K562 (cell line): ENCODE measurements at places on chromosomes 1 and 21. TPM values are rescaled to one million over a fixed set of nuclear protein-coding genes. Genes with fewer than 3 reads are reported as not detected.

DNA sequence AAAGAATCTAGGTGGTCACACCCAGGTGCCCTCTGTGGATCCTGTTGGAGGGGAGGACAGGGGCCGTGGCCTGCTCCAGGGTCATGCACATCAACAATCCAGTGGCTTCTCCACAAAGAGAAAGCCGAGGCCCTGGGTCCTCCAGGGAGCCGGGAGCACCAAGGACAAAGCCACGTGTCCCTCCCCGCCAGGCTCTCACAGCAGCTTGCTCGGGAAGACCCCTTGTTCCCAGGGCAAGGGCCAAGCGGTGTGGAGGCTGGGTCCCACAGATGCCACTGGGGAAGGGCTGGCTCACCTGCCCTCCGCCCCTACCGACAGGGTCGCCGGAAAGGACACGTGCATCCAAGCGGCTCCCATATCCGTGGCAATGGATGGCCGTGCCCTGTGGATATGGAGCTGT is 192.9 kb upstream of the VAMP3 start:
- H3K27me3 ChIP-seq, result peaks cover 10% of the 10 kb centered on the region; the same call in 2 of the 3 replicates
- H3K36me3 ChIP-seq, result no peaks in the 10 kb centered on the region
- H3K4me3 ChIP-seq, result no peak overlapping the region
- H3K27ac ChIP-seq, result no peak overlapping the region
- no peak for DNase-seq

CA14 gene
- total RNA-seq, result 0.22 and 0.36 TPM in 2 replicates

DNA sequence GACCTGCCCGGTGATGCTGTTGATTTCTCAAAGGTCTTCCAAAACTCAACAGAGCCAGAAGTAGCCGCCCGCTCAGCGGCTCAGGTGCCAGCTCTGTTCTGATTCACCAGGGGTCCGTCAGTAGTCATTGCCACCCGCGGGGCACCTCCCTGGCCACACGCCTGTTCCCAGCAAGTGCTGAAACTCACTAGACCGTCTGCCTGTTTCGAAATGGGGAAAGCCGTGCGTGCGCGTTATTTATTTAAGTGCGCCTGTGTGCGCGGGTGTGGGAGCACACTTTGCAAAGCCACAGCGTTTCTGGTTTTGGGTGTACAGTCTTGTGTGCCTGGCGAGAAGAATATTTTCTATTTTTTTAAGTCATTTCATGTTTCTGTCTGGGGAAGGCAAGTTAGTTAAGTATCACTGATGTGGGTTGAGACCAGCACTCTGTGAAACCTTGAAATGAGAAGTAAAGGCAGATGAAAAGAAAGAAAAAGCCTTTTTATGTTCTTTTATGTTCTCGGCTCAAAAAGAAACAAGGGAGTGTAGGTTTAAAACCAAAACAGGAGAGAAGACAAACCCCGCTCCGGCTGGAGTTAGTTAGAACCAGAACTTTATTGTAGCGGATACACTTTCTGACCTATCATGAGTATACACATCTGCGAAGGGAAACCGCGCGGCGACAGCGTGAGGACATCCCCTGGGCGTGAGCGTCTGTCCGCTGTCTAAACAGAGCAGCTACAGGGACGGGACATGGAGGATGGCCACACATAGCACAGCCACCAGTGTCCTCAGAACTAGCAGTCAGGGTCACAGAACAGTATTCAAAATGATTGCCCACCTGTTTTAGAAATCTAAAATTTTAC is 77.1 kb downstream of the PIK3CD start:
- peaks cover 22% of the 10 kb centered on the region for H3K4me1 ChIP-seq
- no peak overlapping the region for H3K4me3 ChIP-seq
- no peak for DNase-seq
- no peak overlapping the region for H3K27ac ChIP-seq

DNA sequence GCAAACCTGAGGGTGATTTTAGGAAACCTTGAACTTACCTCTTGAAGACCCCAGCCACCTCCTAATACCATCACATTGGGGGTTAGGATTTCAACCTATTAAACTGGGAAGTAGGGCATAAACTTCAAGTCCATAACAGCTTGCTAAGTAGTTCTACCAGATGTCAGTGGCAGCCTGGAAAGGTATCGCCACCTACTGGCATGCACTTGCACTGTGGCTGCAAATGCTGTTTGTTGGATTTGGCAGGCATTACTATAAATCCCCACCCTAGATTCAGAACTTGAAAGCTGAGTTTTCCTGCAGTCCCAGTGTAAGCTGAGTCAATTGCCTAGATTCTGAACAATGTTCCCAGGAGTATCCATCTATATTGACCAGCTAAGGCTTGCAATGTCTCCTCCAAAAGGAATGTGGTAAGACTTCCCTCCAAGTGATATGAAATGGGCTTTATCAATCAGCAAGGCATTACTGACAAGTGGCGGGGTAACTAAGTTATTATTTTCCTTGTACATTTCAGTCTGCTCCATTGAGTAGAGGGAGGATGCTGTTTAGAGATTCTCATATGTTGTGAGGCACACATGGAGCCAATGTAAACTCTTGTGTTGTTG is 474.5 kb downstream of the PTPRC start:
- no peaks in the 10 kb centered on the region for H3K36me3 ChIP-seq
- no peaks in the 10 kb centered on the region for H3K4me1 ChIP-seq
- H3K27ac ChIP-seq, result no peak overlapping the region
- H3K27me3 ChIP-seq, result no peaks in the 10 kb centered on the region
- no peak for DNase-seq
- no peak overlapping the region for H3K4me3 ChIP-seq

TMEM52 gene
- total RNA-seq, result 21.5 and 22.5 TPM in 2 replicates
